Activated CD4-positive, alpha-beta memory T cell treated with anti-CD3 and anti-CD28 coated beads, Interleukin-2, amount 10 ng/mL, durations not matched to agents 7 days and 5 days (primary cell): ENCODE measurements at places on chromosomes 2 and 18. TPM values are rescaled to one million over a fixed set of nuclear protein-coding genes. Genes with fewer than 3 reads are reported as not detected.

GRCh38 chr2:228417526-228417925, 236.0 kb upstream of the SPHKAP start:
- DNase-seq, result no peak
- H3K4me3 ChIP-seq, result no peak overlapping the region
- no peaks in the 10 kb centered on the region for H3K27me3 ChIP-seq
- H3K27ac ChIP-seq, result no peak overlapping the region
- no peaks in the 10 kb centered on the region for H3K36me3 ChIP-seq

DNA sequence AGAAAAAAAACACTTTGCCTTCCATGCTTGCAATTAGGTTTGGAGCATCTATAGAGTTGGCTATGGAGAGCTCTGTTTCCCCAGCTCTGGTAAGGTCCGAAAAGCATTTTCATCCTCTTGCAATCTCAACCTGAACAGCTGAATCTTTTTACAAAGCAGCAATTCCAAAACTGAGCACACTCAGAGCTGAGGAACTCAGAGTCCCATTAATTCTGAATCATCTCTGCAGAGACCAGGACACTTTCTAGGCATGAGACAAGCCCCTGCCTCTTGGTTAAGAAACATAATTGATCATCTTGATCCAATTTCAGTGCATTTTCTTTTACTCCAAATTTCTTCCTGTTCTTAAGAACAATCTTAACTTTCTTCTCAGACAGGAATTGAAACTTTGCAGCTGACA, 4.2 kb downstream of the CNGA3 start:
- H3K27me3 ChIP-seq, result peaks cover 64% of the 10 kb centered on the region
- no peak overlapping the region for H3K27ac ChIP-seq
- H3K36me3 ChIP-seq, result peaks cover 6% of the 10 kb centered on the region
- H3K4me1 ChIP-seq, result peaks cover 5% of the 10 kb centered on the region
- no peak overlapping the region for H3K4me3 ChIP-seq

DNA sequence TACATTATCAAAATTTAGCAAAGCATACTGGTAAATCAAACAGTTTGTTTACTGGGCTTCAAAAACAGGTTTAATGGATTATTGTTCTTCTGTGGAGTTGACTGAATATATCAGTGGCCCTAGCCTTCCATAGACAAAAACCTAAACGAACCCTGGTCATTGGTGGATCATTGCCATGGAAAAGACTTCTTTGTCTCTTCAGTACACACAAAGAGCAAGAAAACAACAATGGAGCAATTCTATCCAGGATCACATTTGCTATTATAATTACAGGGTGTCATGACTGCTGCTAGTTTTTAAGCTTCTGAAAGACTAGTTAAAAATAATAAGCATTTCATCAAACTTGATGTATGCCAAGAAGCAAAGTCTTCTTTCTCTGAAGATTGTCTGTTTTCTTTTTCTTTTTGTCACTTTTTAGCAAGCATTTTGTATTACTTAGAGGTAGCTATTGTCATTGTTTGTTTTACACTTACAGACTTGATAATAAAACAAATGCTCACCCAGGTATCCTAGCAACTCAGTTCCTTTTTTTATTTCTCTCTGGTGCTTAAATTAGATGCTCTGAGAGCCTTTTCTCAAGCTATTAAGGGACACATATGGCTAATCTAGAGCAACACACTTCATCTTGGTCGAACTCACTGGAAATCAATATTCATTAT, 1228.7 kb upstream of the DDX18 start:
- no peaks in the 10 kb centered on the region for H3K4me1 ChIP-seq
- H3K27me3 ChIP-seq, result no peaks in the 10 kb centered on the region
- H3K4me3 ChIP-seq, result no peak overlapping the region
- H3K36me3 ChIP-seq, result no peaks in the 10 kb centered on the region

DNA sequence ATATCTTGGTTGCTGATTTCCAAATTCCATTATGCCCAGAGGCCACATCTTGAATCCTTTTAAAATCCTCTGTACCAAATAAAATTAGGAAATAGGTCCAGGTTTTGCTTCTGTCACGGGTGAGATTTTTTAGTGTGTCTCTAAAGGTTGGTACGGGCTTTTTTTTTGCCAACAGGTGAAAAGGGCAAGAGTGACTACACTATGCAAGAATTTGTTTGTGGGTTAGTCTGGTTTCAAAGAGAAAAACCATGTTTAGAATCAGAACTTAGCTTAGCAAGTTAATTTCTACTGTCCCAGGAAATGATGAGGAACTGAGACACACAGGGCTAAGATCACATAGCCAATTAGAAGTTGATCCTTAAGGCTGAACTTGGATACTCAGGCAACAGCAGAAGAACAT, 41.7 kb downstream of the POLR1A start:
- peaks cover 23% of the 10 kb centered on the region for H3K4me1 ChIP-seq
- H3K4me3 ChIP-seq, result no peak overlapping the region
- H3K27ac ChIP-seq, result no peak overlapping the region
- peaks cover 72% of the 10 kb centered on the region for H3K36me3 ChIP-seq
- DNase-seq, result no peak
- no peaks in the 10 kb centered on the region for H3K27me3 ChIP-seq

The CYBRD1 gene
- total RNA-seq, result 0.93 TPM
